Muscle of arm (tissue), 14 donors: ENCODE measurements at places on chromosomes 11 and 22. TPM values are rescaled to one million over a fixed set of nuclear protein-coding genes. Genes with fewer than 3 reads are reported as not detected.

OR51F2 gene
- not detected for polyA plus RNA-seq

NAV2 gene
- polyA plus RNA-seq = 52.8 TPM

MTA2 gene
- 40.5 TPM for polyA plus RNA-seq

DEFB131B gene
- polyA plus RNA-seq = not detected

SDF2L1 gene
- polyA plus RNA-seq = 6.1 TPM

TTC28 gene
- 29.1 TPM for polyA plus RNA-seq

BTBD18 gene
- polyA plus RNA-seq = 0.30 TPM

DCHS1 gene
- polyA plus RNA-seq = 32.3 TPM

WNT11 gene
- polyA plus RNA-seq = not detected

GRCh38 chr22:20611418-20611817 is 104.0 kb downstream of the MED15 start:
- no peak for DNase-seq

- no peak for DNase-seq
These were observed 25.6 kb downstream of the SYT7 start for GRCh38 chr11:61555051-61555969.

GRCh38 chr11:46388619-46389449 is 2.7 kb downstream of the CHRM4 start:
- DNase-seq = no peak

- no peak for DNase-seq
These were observed 13.2 kb downstream of the THY1 start for GRCh38 chr11:119409731-119410130.

DNA sequence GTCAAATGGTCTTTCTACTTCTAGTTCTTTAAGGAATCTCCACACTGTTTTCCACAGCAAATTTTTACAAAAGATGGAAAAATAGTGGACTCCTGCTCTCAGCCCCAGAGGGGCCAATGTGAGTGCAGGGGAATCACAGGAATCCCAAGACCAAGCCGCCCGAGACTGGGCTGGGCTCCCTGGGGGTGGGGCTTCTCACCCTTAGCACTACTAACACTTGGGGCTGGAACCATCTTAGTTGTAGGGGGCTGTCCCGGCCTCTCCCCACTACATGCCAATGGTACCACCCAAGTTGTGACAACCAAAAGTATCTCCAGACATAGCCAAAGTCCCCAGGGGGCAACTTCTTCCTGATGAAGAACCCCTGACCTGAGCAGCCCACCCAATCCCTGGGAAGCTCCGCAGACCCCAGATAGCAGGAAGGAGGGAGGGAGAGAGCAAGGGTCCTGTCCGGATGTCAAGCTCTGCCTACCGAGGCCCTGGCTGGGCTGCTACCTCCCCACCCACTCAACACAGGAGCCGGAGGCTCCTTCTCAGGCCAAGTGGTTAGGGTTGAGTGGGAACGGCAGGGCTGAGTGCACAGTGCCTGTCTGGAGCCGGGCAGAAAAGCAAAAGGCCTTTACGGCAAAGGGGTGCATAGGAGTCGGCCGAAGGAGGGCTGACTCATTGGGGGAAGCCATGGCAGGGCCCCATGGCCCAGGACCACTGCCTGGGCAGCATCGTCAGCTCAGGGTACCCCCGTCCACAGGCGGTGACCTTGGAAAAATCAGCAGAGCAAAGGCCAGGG is 122.5 kb upstream of the FGF3 start:
- DNase-seq = no peak

DNA sequence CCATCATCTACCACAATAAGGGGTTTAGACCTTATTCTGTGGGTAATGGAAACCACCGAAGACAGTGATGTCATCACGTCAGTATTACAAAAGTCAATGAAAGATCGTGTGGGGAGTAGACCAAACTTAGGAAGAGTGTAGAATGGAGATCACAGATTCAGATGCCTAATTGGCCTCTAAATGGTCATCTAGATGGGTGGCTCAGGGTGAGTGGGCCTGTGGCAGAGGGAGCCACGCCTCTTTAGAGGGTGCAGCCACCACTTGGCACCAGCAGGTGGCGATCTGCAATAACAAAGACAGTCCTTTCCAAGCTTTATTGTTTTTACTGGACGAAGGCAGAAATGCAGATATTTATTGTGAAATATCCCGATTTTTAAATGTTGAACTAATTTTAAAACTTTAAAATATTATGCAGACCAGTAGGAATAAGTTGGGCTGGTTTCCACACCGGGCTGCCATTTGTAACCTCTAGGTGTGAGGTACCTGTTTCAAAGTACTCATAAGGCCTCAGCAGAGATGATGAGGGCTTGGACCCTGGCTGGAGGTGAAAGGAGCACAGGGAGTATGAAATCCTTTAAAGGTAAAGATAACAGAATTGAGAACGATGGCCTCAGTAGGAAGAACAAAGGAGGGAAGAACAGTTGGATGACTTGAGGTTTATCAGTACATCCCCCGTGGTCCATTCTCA is 222.0 kb downstream of the DBX1 start:
- no peak for DNase-seq

DNA sequence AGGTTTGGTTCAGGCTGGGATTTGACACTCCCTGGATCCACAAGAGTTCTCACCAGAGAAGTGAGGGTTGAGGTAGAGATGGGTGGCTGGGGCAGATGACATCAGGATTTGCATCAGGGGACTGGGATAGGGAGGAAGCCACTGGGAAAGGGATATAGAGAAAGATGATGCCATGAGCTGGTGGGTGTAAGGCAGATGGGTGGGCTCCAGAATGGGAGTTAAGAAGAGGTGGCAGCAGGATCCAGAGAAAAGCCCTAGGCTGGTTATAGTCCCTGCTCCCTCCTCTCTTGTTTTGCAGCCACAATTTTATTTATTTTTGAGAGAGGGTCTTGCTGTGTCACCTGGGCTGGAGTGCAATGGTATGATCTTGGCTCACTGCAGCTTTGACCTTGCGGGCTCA is 1.8 kb upstream of the C1QTNF4 start:
- no peak for DNase-seq

GRCh38 chr11:67267188-67268080 is 1.2 kb downstream of the GRK2 start:
- DNase-seq = no peak

DNA sequence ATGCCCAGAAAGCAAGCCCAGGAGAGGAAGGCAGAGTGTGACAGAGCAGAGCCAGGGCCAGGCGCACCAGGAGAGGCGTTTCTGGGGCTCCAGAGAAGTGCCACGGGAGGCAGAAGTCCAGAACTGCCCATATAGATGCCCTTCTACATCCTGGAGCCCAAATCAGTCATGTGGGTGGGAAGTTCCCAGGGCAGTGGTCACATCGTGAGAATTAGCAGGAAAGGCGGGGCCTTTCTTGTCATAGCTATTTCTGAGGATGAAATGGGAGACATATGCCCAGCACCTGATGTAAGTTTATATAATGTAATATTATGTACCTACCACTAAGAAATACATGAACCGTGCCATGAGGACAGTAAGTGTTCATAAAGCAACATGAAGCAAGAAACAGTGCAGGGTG is 13.1 kb downstream of the ZDHHC24 start:
- DNase-seq = no peak

DNA sequence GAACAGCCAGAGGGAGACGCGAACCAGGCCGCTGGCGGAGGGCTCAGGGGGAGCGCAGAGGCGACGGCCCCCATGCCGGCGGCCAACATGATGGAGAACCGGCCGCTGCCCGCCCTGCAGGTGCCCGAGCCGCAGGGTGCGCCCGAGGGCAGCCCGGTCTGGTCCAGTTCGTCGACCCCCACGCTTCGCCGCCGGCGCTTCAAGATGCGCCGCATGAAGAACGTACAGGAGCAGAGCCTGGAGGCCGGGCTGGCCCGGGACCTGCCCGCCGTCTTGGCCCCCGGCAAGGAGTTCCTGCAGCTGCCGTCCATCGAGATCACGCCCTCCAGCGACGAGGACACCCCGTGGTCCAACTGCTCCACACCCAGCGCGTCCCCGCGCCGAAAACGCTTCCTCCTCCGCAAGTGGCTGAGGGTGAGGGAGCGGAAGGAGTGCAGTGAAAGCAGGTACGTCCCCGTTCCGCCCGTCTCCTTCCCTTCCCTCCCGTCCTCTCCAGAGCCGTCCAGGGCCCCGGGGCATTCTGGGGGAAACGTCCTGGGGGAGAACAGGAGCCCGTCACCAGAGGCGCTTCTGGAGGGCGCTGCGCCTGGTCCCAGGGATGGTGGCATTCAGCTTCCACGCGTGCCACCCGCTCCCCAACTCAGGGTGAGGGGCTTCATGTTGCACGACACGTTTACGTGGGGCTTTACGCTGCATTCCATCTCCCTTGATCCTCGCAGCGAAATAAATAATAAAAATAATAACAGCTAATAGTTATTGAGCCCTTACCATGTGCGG is 840 bp downstream of the GRAMD1B start:
- DNase-seq = peak; percentile 51

DNA sequence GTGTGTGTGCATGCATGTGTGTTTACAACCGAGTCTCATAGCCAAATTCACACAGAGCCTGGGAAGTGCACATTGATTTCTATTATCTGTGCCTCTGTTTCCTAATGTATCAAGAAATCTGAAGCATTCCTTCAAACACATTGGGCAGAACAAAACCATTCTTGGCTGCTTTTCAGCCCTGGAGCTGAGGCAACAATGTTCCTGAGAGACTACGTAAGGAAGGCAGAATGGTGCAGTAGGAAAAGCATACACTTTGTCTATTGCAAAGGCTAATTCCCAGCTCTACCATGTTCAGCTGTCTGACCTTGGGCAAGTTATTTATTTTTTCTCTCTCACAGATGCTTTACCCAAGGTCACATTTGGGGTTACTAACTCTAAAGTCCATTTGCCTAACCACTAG is 575.5 kb downstream of the SOX6 start:
- no peak for DNase-seq

DNA sequence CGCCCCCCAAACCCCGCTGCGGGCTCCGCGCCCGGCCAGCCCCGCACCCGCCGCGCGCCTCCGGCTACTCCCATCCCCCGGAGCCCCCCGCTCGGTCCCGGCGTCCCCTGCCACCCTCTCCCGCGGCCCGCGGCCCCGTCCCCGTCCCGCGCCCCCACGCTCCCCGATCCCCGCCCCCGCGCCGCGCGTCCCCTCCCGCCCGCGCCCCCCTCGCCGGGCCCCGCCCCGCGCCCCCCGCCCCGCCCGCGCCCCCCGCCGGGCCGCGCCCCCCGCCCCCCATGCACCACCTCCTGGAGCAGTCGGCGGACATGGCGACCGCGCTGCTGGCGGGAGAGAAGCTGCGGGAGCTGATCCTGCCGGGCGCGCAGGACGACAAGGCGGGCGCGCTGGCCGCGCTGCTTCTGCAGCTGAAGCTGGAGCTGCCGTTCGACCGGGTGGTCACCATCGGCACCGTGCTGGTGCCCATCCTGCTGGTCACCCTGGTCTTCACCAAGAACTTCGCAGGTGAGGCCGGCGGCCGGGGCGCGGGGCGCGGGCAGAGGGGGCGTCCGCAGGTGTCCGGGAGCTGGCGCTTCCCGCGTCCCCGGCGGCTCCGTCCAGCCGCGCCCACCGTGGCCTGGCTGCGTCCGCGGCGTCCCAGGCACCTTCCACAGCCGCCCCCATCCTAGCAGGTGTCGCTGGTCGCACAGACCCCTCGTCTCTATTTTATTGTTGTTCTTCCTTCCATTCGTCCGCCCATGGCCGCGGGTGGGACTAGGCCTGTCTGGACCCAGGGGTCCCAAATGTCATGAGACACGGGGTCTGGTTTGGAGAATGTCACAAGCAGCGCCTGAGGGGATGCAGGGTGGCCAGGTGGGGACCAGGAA is at the start of gene PANX2:
TSS of gene PANX2 (plus strand) at position 279 of the 866 bp plus-strand sequence. CDS start at position 279, 0 bp downstream.
- no peak for DNase-seq

DNA sequence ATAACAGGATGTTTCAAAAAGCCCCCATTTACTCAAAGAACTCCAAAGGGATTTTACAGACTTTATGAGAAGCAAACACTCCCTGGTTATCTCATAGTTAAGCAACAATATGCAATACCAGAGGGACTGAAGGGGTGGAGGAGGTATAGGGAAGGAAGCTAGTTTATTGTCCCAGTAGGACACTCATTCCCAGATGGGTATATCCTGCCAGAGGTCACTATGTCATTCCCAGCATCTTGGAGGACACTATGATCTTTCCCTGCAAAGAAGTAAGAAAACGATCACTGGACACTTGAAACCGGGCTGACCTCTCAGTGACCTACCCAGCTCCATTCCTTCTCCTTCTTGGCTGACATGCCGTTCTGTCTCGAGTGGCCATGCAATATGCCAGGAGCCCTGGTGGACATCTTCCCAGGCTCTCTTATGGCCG is 114.5 kb downstream of the NAT10 start:
- no peak for DNase-seq

DNA sequence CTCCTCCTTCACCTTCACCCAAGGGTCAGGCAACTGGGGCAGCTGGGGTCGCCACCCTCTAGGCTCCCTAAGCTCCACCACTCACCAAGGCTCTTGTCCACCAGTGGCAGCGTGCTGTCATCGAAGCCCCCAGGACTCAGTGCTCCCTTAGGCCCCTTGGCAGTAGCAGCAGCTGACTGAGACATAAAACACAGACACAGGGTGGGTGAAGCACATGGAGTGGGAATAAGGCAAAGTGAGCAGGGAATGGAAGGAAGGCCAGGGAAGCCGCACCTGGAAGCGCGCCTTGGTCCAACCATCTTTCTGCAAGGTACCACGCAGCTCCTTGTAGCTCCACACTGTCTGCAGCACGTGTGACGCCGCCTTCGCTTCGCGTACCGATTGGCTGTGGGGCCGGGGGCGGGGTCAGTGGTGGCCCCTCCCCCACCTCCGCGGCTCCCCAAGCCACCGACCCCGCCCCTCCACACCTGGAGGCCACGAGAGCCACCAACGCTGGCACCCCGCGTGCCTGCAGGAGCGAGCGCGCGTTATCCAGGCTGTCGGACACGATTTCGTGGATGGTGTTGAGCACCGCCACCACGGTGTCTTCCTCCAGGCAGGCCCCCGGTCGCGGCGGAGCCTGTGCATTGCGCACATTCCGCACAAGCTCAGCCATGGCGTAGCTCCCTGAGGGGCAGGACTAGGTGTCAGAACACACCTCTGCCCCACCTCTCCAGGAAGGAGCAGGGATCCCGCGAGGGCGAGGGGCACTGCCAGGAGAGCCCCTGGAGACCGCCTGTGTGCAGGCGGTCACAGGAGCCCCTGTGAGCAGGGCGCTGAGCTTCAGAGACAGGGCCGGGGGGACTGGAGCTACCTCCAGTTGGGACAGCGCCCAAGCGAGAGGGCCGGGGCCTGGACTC is 31.3 kb upstream of the TXNRD2 start:
- no peak for DNase-seq

DNA sequence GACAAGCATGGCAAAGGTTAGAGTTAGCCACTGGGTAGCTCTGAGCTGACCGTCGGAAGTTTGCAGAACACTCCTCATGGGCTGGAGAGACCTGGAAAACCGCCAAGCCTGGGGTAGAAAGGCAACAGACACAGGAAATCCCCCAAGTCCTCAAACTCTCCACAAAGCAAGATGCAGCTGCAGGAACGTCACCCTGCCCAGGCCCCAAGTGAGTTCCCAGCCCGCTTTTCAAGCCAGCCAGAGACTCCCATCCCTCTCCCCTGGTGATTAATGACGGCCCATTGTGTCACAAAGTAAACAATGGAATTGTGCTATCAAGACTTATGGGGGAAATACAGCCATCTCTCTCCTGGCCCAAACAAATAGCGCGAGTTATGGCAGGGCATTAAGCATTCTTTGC is 633.0 kb downstream of the TBC1D22A start:
- peak; percentile 7 for DNase-seq

- no peak for DNase-seq
These were observed 116.4 kb downstream of the TRIM29 start for GRCh38 chr11:120021391-120021953.

- no peak for DNase-seq
These were observed 79.5 kb downstream of the PARVA start for GRCh38 chr11:12456651-12457579.
